ENCODE measurements at places on chromosomes 12 and 14. TPM values are rescaled to one million over a fixed set of nuclear protein-coding genes. Genes with fewer than 3 reads are reported as not detected.
A peak's percentile ranks its signal among the peaks of the same experiment; 100 is the strongest.

- no peak overlapping the region for H3K4me3 ChIP-seq
- H3K27me3 ChIP-seq = no peaks in the 10 kb centered on the region
- H3K4me1 ChIP-seq = peaks cover 5% of the 10 kb centered on the region
- no peak overlapping the region for H3K27ac ChIP-seq
- no peak for DNase-seq
- H3K36me3 ChIP-seq = no peaks in the 10 kb centered on the region
These were observed 72.1 kb downstream of the POLR3B start for GRCh38 chr12:106429636-106430035.

TRHDE gene
- 5.5 TPM for total RNA-seq

DNA sequence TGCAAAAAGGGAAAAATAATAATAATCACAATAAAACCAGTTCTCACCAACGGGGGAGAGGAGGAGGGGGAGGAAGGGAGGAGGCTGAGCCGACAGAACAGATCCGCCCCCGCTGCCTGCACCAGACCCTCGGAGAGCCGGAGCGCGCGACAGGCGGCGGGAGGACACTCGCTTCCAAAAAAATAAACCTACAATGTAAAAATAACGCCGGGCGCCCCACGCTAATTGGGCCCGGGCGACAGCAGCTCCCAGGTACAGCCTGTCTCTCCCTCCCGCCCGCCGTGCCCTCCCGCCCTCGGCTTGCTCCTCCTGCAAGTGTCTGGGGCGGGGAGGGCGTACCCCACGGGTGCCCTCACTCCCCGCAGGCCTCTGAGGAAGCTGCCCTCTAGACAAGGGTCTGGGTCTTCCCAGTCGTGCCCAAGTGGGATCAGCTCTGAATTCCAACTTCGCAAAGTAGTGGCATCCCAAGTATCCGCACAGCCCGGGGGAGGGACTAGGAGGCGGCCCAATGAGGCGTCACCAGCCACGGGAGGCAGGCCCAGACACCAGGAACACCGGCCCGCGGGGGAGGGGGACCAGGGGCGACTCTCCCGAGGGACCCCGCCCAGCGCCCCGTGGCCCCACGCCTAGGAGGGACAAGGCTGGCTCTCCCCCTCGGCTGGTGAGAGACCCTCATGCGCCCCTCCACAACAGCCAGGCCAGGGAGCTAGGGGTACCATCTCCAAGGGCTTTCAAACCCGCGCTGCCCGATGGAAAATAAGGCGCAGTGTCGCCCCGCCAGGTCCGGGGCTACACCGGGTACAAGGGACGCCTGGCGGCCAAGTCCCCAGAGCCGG lies 1.0 kb downstream of the NCOR2 start:
- peak overlapping the region; percentile 65 for H3K27ac ChIP-seq
- DNase-seq = peak; percentile 82
- no peaks in the 10 kb centered on the region for H3K36me3 ChIP-seq
- H3K4me3 ChIP-seq = peak overlapping the region; percentile 84
- H3K4me1 ChIP-seq = peaks cover 63% of the 10 kb centered on the region
- no peaks in the 10 kb centered on the region for H3K27me3 ChIP-seq

TMBIM4 gene
- total RNA-seq = 41.9 TPM

- H3K27me3 ChIP-seq = no peaks in the 10 kb centered on the region
- H3K27ac ChIP-seq = no peak overlapping the region
- no peak overlapping the region for H3K4me3 ChIP-seq
- H3K4me1 ChIP-seq = peaks cover 17% of the 10 kb centered on the region
These were observed 359.4 kb upstream of the FOXG1 start for GRCh38 chr14:28407031-28407825.

ARPC3 gene
- 163 TPM for total RNA-seq

NRXN3 gene
- total RNA-seq = 2.9 TPM

GRCh38 chr12:114783089-114783618 lies 99.2 kb upstream of the TBX3 start:
- peaks cover 17% of the 10 kb centered on the region for H3K4me1 ChIP-seq
- peaks cover 6% of the 10 kb centered on the region for H3K27me3 ChIP-seq
- DNase-seq = no peak
- no peak overlapping the region for H3K4me3 ChIP-seq

TWF1 gene
- 33.1 TPM for total RNA-seq

DNA sequence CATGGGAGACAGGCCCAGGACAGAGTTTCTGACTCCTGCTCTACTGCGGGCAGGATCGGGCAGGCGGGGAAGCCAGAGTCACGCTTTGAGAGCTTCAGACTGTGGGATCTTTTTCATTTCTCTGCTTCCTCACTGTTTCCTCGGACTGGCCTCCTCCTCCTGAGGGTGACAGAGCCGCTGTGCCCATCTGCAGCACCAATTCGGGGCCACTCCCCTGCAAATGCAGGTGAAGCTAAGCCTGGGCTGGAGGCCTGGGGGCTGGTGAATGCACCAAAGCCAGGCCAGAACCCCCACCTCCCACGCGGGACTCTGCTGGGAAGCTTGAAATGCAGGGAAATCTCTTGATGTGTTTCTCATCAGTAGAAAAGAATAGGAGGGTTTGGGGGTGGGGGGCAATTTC lies 77.5 kb downstream of the FOXN3 start:
- H3K27me3 ChIP-seq = no peaks in the 10 kb centered on the region
- H3K36me3 ChIP-seq = peaks cover 12% of the 10 kb centered on the region
- peaks cover 83% of the 10 kb centered on the region for H3K4me1 ChIP-seq
- H3K27ac ChIP-seq = peak overlapping the region; percentile 82
